HTR-8/SVneo (cell line): ENCODE measurements at places on chromosomes 5 and 9.

GRCh38 chr5:136054142-136055019 is 25.6 kb downstream of the TGFBI start:
- no peak for DNase-seq

- DNase-seq = no peak
Measured at GRCh38 chr9:125984461-125984860, 237.3 kb downstream of the PBX3 start.

DNA sequence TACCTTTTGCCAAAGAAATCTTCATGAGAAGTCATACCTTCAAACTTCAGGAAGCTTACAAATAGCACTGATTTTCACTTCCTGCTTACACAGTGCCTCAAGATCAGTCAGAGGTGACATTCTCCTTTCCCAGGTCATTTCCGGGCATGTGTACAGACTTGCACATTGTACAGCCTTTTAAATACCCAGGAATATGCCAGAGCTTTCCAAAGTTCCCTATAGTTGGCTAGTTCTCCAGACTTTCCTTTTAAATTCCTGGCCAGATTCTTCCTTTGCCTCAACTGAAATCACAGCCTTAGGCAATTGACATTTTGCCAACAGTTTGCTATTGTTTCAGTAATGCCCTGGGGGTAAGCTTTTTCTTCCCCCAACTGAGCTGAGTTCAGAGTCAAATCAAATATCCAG is 47.2 kb downstream of the RFX3 start:
- DNase-seq = no peak

DNA sequence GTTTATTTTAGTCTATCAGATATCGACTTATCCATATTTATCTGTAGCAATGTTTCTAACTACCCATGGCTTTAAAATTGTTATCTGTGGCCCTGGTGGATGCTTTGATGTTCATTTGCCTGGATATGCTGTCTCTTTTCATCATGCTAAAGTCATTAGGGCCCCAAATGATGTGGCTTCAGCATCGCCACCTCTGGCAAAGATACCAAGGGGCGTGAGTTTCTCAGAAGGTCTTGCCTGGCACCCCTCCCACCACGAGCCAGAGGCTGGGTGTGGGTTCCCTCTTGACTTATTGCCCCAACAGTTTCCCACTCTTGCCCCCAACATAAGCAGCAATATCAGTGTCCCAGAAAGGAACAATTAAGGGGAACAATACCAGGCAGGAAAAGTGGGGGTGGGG is 5.4 kb downstream of the ROPN1L start:
- DNase-seq = no peak

DNA sequence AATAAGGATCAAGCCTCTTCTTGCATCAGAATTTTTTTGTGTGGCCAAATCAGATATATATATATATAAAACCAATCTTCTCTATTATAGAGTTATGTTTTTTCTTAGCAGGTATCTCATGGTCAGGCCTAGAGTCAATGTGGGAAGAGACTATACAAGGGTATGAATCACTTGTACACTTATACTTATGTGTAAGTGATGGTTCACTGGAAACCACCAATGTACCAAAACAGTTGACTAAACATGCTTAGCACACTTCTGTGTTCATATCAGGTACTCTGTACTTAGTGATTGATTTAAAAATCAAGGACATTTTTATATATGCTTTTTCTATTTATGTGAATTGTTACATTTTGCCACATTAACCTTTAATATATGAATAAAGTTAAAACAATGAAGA is 92.6 kb downstream of the CWC27 start:
- no peak for DNase-seq
